ENCODE measurements at places on chromosomes 12 and 14. TPM values are rescaled to one million over a fixed set of nuclear protein-coding genes. Genes with fewer than 3 reads are reported as not detected.

DNA sequence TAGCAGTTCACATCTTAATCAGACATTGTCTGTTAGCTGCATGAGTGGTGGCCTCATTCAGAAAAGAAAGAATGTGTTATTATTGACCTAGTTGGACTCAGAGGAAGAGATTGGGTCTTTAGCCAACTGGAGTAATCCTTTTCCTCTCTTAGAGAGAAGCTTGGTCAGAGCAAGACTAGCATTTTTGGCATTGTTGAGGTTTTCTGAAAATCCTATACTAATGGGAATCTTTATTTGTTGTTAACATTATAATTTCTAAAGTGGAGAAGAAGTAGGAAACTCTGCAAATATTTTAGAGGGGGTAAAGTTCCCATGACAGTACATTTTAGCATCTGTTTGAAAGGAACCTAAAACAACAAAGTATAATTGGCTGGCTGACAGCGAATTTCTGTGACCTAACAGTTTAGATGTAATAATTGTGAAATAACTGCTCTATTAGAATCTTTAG is 9.7 kb downstream of the TOX4 start:
- no peak overlapping the region for H3K27ac ChIP-seq
- no peak for DNase-seq
- no peak overlapping the region for H3K4me3 ChIP-seq
- peaks cover 5% of the 10 kb centered on the region for H3K36me3 ChIP-seq
- peaks cover 3% of the 10 kb centered on the region for H3K4me1 ChIP-seq

GRCh38 chr12:50530532-50530931 is 25.7 kb downstream of the DIP2B start:
- H3K36me3 ChIP-seq = peaks cover 3% of the 10 kb centered on the region
- H3K4me1 ChIP-seq = peaks cover 18% of the 10 kb centered on the region
- DNase-seq = no peak
- no peaks in the 10 kb centered on the region for H3K27me3 ChIP-seq
- H3K4me3 ChIP-seq = no peak overlapping the region

- no peak overlapping the region for H3K4me3 ChIP-seq
- H3K27me3 ChIP-seq = no peaks in the 10 kb centered on the region
- H3K4me1 ChIP-seq = no peaks in the 10 kb centered on the region
- no peak overlapping the region for H3K27ac ChIP-seq
These were observed 130.6 kb upstream of the MYF6 start for GRCh38 chr12:80576641-80577418.

GRCh38 chr14:68426661-68427549 is 366.0 kb downstream of the ZFP36L1 start:
- H3K27me3 ChIP-seq = no peaks in the 10 kb centered on the region
- H3K27ac ChIP-seq = no peak overlapping the region
- no peak overlapping the region for H3K4me3 ChIP-seq
- DNase-seq = no peak

DNA sequence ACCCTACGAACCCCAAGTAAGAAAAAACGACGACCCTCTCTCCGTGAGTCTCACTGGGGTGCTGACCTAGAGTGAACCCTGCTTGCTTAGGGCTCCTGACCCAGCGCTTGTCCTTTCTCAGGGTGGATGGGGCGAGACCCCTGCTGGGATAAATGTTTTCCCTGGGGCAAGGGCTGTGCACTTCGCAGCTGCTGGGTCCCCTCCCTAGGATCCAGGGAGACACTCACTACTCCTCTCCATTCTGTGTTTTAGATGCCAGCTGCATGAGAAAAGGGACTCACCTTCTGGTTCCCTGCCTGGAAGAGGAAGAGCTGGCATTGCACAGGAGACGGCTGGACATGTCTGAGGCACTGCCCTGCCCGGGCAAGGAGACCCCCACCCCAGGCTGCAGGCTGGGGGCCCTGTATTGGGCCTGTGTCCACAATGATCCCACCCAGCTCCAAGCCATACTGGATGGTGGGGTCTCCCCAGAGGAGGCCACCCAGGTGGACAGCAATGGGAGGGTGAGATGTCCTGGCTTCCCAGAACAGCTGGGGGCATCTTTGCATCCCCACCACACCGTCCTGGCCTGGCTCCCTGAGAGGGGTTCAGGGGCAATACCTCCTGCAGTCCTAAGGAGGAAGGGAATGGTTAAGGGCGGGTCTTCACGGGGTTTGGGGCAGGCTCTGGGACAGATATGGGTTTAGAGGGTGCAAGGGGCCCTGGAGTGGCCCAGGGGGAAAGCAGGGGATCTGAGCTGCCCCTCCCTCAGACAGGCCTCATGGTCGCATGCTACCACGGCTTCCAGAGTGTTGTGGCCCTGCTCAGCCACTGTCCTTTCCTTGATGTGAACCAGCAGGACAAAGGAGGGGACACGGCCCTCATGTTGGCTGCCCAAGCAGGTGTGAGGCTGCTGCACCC is 663 bp downstream of the ANKRD33 start:
- peaks cover 10% of the 10 kb centered on the region for H3K27me3 ChIP-seq
- H3K36me3 ChIP-seq = no peaks in the 10 kb centered on the region
- no peak overlapping the region for H3K27ac ChIP-seq
- DNase-seq = no peak

- H3K4me1 ChIP-seq = peaks cover 10% of the 10 kb centered on the region
- H3K4me3 ChIP-seq = peak overlapping the region; percentile 57
- peaks cover 44% of the 10 kb centered on the region for H3K27me3 ChIP-seq
These were observed 1346.4 kb downstream of the TMEM121 start for GRCh38 chr14:106872611-106873446.

DNA sequence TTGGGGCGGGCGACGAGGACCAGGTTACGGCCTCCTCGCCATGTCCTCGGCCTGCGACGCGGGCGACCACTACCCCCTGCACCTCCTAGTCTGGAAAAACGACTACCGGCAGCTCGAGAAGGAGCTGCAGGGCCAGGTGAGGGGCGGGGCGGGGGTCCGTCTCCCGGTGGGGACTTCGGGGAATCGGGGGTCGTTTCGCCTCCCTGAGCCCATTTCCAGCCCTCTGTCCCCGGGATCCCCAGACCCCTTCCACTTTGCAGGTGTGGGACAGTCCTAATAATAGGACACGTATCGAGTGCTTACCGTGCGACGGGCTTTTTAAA is 380 bp downstream of the ANKRD13A start:
- peak; percentile 12 for DNase-seq
- H3K27me3 ChIP-seq = no peaks in the 10 kb centered on the region
- peaks cover 6% of the 10 kb centered on the region for H3K36me3 ChIP-seq
- H3K27ac ChIP-seq = peak overlapping the region; percentile 97
- H3K4me1 ChIP-seq = peaks cover 47% of the 10 kb centered on the region
- H3K4me3 ChIP-seq = peak overlapping the region; percentile 99

The AQP2 gene
- total RNA-seq = not detected

DNA sequence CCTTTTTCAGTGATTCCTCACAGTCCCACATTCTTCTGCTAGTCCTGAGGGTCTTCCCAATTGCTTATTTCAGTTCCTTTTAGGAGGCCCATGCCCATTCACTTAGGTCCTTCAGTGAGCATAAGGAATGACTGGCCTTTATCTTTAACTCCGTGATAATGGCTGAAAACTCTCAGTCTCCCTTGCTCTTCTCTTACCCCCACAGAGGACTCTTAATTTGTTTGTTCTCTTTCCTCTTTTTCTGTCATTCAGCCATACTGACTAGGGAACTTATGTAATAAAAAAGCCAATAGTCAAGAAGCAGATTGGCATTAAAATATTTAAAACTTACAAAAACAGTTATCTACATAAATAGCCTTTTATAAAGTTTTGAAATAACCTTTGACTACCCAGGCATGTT is 17.1 kb upstream of the VDR start:
- no peak overlapping the region for H3K4me3 ChIP-seq
- H3K27ac ChIP-seq = no peak overlapping the region
- H3K27me3 ChIP-seq = peaks cover 30% of the 10 kb centered on the region
- DNase-seq = no peak
- H3K36me3 ChIP-seq = no peaks in the 10 kb centered on the region

The RGS6 gene
- 0.90 TPM for total RNA-seq

GRCh38 chr12:89507015-89507824 is 17.4 kb downstream of the GALNT4 start:
- H3K36me3 ChIP-seq = peaks cover 4% of the 10 kb centered on the region
- no peak for DNase-seq
- no peak overlapping the region for H3K27ac ChIP-seq

The C14orf180 gene
- not detected for total RNA-seq

- no peak overlapping the region for H3K4me3 ChIP-seq
- H3K27ac ChIP-seq = no peak overlapping the region
- H3K36me3 ChIP-seq = peaks cover 4% of the 10 kb centered on the region
- H3K4me1 ChIP-seq = no peaks in the 10 kb centered on the region
These were observed 56.9 kb downstream of the ADGRD1 start for GRCh38 chr12:131010396-131011131.

The GSG1 gene
- total RNA-seq = not detected

The PDE3A gene
- 0.07 TPM for total RNA-seq

DNA sequence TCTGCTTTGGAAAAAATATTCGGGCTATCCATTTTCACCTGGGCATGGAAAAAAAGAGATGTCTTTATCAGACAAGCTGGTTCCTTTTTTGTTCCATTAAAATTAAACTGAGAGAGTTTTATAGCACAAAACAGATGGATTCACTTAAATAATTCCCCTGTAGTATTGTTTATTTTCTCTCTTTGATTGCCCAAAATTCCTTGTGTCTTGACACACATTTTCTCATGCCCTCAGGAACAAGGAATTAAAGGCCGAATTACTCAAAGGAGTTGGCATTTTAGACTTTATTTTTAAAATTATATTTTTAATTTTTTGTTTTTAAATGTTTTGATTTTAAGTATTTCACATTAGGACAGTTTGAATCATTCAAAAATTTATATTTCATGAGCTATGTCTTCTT is 69.6 kb upstream of the SLCO1C1 start:
- no peaks in the 10 kb centered on the region for H3K4me1 ChIP-seq
- no peaks in the 10 kb centered on the region for H3K36me3 ChIP-seq
- H3K4me3 ChIP-seq = no peak overlapping the region
- DNase-seq = no peak
- no peak overlapping the region for H3K27ac ChIP-seq

DNA sequence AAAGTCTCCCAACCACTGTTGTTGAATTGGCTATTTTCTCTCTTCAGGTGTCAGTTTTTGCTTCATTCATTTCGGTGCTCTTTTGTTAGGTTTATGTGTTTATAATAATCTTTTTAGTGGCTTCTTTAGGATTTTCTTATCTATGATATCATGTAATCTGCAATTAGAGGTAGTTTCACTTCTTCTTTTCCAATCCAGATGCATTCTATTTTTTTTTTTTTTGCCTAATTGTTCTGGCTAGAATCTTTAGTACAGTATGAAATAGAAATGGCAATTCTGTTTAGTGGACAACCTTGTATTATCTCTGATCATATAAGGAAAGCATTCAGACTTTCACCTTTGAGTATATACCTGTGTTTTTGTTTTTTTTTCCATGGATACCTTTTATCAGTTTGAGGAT is 17.4 kb downstream of the CNOT2 start:
- H3K4me3 ChIP-seq = no peak overlapping the region
- DNase-seq = no peak
- H3K36me3 ChIP-seq = no peaks in the 10 kb centered on the region
- H3K27me3 ChIP-seq = no peaks in the 10 kb centered on the region
- peak overlapping the region; percentile 43 for H3K27ac ChIP-seq

DNA sequence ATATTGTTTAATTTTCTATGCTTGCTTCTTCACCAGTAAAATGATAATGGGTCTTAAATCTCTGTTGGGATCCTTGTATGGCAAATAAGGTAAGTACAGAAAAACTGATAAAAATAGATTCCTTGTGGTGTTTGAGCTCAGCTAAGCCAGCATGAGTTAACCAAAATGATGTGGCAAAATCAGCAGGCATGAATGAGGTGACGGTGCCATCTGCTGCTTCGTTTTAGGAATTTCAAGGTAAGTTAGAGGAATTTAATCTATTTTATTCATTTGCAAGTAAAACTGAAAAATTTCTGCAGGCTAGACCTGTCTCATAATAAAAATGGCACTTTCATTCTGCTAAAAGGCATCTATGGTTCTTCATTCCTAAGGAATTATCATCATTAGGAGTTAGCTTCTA is 10.0 kb upstream of the CLEC7A start:
- H3K4me3 ChIP-seq = no peak overlapping the region
- peaks cover 3% of the 10 kb centered on the region for H3K36me3 ChIP-seq
- H3K27me3 ChIP-seq = peaks cover 34% of the 10 kb centered on the region
- no peak for DNase-seq
- H3K4me1 ChIP-seq = peaks cover 4% of the 10 kb centered on the region

GRCh38 chr12:113793250-113793649 is 172.9 kb downstream of the RBM19 start:
- no peaks in the 10 kb centered on the region for H3K27me3 ChIP-seq
- H3K27ac ChIP-seq = no peak overlapping the region
- H3K4me3 ChIP-seq = no peak overlapping the region
- H3K4me1 ChIP-seq = no peaks in the 10 kb centered on the region
- DNase-seq = no peak
- H3K36me3 ChIP-seq = peaks cover 2% of the 10 kb centered on the region

DNA sequence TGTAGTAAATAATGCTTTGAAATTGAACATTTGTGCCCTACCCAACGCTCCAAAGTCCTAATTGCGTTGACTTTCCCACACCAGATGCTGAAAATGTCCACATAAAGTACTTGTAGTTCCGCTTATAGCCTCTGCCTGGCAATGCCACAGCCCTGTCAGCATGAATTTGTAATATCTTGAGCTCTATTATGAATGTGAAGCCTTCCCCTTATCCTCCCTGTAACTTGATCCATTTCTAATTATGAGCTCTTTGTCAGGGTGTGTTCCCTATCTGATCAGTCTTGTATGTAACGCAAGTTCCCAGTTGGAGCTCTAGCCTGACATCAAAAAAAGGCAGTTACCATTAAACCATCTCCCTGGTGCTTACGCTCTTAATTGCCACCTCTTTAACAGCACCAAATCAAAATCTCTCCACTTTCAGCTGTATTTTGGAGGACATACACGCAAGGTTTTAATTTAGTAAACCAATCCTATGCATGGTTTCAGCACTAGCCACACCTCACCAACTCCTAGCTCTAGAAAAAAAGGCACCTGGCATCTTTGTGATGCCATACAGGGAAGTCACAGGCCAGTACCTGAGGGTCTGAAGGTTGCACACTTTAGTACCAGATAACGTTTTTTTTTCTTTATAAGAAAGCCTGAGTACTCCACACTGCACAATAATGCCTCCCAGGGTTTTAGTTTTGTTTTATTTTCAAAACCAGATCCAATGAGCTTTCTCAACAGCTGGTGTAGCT is 69.3 kb downstream of the EEA1 start:
- no peak overlapping the region for H3K27ac ChIP-seq
- DNase-seq = no peak
- H3K27me3 ChIP-seq = no peaks in the 10 kb centered on the region
- peaks cover 9% of the 10 kb centered on the region for H3K4me1 ChIP-seq
- no peak overlapping the region for H3K4me3 ChIP-seq
